ENCODE measurements at places on chromosomes 12 and 14. TPM values are rescaled to one million over a fixed set of nuclear protein-coding genes. Genes with fewer than 3 reads are reported as not detected.
A peak's percentile ranks its signal among the peaks of the same experiment; 100 is the strongest.

- DNase-seq: no peak
Observed at GRCh38 chr12:46698003-46698402, 127.8 kb downstream of the SLC38A4 start.

- DNase-seq: no peak
Observed at GRCh38 chr12:117024961-117025480, 74.2 kb downstream of the TESC start.

DNA sequence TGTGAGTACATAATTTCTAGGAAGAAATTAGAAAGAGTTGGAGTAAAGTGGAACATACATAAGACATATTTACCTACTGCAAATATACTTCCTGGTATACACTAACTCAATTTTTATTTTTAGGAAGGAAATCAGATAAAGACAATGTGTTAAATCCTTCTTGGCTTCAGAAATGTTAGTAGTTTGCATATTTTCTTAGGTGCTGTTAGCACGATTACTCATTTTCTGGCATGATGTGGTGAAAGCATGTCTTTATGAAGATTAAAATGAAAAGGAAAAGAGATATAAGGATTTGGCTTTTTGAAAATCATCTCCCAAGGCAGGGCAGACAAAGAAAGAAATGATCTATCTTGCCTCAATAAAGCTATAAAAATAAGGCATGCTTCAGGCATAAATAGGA, 287.6 kb upstream of the E2F7 start:
- DNase-seq: no peak

GRCh38 chr14:89407856-89408255, 9.2 kb downstream of the FOXN3 start:
- DNase-seq: no peak

DNA sequence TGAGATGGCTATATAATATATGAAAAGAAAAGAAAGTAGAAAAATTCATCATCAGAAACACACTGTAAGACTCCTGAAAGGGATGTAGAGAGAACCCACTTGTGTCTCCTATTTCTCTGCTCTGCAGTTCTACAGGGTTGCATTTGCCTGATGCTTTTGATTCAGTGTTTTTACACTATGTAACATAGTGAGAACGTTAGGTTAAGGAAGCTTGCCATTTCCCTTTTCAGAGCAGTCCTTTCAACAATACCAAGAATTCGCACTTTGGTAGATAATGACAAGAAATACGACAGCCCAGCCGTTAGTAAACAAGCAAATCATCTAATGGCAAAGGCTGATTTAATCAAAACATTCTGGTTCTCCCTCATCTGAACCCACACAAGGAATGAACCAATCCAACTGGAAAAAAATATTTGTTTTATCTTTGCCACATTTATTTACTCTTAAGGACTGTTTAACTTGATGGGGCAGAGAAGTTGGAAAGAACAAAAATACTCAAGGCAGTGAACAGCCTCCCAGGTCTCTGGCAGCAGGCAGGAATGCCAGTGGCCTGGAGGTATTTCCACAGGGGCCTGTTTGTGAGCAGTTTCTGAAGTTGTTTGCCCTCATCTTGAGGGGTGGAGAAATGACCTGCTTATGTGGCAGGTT, 30.8 kb upstream of the SOCS2 start:
- no peak for DNase-seq

DNA sequence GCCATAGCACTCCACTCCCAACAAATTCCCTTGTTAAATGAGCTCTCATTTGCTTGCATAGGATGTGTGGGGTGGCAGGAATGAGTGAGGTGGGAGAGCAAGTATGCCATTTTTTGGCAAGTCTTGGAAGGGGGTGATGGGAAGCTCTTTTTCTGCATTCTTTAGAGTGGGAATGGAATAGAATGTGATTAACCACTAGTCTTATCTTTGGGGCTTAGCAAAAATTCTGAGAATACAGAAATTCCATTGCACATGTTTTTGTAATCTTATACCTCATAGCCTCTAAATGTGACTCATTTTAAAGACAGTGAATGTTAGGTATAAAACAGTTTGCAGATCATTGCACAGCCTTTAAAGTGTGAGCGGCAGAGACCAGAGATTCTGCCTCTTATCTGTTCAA, 28.4 kb upstream of the NEDD1 start:
- no peak for DNase-seq

- DNase-seq: no peak
Observed at GRCh38 chr14:61346221-61346620, 24.8 kb downstream of the PRKCH start.

Gene MGST1
- 11.8 TPM for total RNA-seq

GRCh38 chr12:28517101-28517500, 326.8 kb downstream of the CCDC91 start:
- DNase-seq: no peak

DNA sequence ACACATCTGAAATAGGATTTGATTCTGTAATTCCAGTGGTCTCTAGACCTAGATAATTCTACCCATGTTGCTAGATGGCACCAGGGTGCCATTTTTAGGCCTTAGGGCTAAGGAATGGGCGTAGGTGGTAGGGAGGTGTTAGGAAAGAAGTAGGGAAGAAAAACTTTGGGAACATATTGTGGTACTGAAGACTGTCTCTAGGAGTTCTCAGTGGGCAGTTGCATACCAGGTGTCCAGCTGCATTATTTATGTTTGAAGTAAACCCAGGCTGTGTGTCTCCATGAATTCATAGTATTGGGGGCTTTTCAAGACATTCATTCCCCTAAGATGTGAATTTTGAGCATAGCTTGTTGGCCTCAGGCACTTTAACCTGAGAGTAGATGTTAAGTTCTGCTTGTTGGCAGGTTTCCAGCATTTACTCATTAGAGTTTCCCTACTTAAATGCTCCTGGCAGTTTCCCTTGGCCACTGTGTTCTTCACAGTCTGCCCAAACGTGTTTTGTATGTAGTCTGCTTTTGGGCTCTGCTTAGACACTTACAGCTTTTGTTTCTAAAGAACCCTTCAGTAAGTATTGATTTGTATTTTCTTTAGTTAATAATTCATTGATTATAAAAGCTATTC, 31.5 kb upstream of the CCT2 start:
- DNase-seq: no peak

DNA sequence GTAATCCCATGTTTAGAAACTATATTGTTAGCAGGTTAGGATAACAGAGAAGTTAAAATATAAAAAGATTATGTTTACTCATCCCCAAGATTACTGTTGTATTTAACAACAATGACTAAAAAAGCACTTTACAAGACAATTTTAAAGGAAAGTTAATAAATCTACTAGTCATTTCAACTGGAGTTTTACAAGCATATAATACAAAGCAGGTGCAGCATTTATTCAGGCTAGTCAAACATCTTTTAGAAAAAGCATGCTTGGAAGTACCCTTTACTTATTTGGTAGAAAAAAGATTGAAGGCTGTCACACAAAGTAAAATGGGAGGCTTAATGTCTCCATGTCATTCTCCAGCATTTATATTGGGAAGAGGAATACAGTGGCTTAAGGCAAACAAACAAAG, 80.6 kb downstream of the HEATR5A start:
- no peak for DNase-seq

DNA sequence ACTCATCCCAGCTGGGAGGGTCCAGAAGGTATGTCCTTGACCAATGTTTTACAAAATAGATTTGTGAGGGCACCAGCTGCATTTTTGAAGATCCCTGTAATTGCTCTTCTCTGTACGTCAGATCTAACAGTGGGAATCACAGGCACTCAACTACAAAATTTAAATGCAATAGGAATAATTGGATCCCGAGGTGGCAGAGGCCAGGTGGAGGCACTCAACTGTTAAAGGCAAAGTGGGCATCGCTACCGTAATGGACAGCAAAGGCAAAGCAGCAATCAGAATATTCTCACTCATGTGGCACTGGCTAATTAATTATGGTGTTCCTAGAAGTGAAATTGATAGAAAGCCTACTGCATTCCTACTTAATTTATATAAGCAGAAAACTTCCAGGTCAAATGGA, 27.9 kb upstream of the PSMC1 start:
- no peak for DNase-seq

- no peak for DNase-seq
Observed at GRCh38 chr12:94267921-94268471, 119.6 kb downstream of the PLXNC1 start.

DNA sequence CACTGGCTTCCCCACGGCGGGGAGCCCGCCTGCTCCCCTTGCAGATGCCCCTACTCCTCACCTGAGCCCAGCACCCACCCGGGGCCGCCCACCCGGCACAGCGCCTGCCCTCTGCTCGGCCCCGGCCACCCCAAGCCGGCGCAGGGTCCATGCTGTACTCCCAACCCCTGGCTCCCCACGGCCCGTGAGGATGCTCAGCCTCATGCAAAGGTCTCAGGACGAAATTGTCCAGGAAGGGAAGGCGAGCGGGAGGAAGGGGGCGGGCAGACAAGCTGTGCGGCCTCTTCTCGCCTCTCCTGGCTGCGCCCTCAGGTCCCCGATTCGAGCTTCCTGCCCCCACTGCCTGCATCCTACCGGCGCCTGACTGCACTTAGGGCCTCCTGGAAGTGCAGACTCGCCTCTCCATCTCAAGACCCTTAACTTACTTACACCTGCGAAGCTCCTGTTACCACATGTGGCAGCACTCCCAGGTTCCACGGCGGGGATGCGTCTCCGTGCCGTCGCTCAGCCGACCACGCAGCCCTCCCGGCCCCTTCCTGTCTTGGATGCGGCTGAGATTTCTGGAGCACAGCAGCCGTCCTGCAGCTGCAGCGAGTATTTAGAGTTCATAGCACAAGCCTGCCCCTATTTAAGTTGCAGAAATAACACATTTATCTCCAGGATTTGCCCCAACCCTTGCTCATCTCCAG, 18.0 kb downstream of the LRCOL1 start:
- DNase-seq: no peak

DNA sequence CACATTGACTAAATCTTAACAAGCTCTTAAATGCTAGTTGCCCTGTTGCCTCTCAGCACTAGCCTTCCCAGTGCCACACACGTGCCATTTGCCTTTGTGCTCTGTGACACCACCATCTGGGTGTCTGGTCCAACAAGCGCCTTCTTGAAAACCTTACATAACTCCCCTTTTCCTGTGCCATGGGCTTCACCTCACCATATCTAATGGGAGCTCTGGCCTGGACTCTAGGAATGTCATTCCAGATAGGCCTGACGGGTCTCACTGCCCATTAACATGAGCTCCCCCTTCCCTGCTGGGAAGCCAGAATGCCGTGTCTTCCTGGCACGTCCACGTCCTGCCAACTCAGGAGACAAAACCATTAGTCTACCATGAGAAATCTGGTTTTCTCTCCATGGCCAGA, 24.4 kb downstream of the SSPN start:
- DNase-seq: no peak

- no peak for DNase-seq
Observed at GRCh38 chr12:125132698-125133400, 67.6 kb downstream of the AACS start.

- no peak for DNase-seq
Observed at GRCh38 chr12:51527966-51528365, 63.1 kb upstream of the SCN8A start.

Gene PARP2
- total RNA-seq: 7.1 TPM

DNA sequence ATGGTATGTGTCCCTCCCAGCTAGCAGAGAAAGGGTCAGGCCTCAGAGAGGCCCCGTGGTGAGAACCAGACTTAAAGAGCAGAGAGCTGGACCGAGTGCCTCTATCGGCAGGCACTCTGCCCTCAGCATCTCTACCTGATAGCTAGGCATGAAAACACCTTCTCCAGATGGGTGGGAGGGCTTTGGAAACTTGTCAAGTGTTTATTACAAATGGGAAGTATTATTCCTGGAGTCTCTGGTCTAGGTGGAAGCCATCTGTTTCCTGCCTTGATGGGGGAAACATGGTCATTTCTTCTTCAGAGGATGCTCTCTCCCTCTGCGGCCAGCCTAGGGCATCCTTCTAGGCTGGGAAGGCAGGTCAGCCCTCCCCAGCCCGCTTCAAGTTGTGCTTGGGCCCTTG, 2.3 kb downstream of the TMEM63C start:
- no peak for DNase-seq

Gene MLXIP
- 111 TPM for total RNA-seq

Gene RASSF8
- total RNA-seq: 72.8 TPM

GRCh38 chr14:100900837-100901390, 2.6 kb downstream of the RTL1 start:
- DNase-seq: peak; percentile 53

DNA sequence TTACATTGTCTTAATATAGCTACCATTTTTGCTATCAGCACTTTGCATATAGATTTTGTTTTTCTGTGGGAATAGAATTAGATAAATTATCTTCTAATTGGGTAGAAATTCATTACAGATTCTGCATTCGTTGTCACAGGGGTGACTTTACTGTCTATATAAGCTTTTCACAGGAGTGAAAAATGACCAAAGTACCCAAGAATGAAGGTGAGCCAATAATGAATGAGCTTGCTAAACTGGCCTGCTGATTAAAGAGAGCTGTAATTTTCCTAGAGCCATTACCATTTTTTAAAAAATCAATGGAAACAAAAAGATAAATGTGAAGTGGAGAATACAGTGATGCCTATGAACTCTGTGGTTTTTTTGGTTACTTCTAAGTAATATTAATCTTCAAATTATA, 504.6 kb downstream of the RPL10L start:
- no peak for DNase-seq

GRCh38 chr12:18502422-18502968, 235.3 kb downstream of the PLCZ1 start:
- no peak for DNase-seq

Gene FGF23
- not detected for total RNA-seq

Gene BHLHE41
- 27.4 TPM for total RNA-seq

Gene AICDA
- not detected for total RNA-seq

Gene ELK3
- total RNA-seq: 11.9 TPM

GRCh38 chr12:59023861-59024424, 103.6 kb upstream of the LRIG3 start:
- no peak for DNase-seq

DNA sequence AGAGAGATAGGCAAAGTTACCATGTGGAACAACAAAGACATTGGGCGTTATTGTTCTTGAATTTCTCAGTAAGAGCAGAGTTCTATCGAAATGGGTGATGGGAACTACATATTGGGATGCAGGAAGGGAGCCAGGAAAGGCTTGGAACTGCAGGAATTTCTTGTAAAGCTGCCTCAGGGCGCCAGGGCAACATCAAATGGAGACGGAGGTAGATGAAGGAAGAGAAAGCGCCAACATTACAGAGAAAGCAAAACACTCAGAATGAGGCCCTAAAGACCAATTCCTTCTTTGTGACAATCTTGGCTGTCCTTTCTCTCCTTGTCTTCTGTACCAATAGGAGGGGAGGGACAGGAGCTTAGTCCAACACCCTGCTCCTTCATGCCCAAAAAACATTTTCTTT, 148.4 kb downstream of the RPAP3 start:
- no peak for DNase-seq

GRCh38 chr12:24500831-24501230, 448.1 kb downstream of the BCAT1 start:
- DNase-seq: no peak

- no peak for DNase-seq
Observed at GRCh38 chr14:35854696-35855270, 28.6 kb downstream of the BRMS1L start.

Gene KLHL33
- total RNA-seq: 0.72 TPM

DNA sequence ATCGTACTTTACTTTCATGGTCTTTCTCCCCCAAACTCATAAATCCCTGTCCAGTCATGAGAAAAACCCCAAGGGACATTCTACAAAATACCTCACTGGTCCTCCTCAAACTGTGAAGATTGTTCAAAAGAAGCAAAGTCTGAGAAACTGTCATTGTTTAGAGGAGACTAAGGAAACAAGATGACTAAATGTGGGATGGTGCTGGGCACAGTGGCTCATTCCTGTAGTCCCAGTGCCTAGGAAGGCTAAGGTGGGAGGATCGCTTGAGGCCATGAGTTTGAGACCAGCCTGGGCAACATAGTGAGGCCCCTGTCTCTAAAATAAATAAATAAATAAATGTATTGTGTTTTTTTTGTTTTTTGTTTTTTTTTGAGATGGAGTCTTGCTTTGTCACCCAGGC, 74.2 kb upstream of the SCAF11 start:
- no peak for DNase-seq
